ENCODE measurements at places on chromosomes 2 and 18. TPM values are rescaled to one million over a fixed set of nuclear protein-coding genes. Genes with fewer than 3 reads are reported as not detected.
A peak's percentile ranks its signal among the peaks of the same experiment; 100 is the strongest.

DNA sequence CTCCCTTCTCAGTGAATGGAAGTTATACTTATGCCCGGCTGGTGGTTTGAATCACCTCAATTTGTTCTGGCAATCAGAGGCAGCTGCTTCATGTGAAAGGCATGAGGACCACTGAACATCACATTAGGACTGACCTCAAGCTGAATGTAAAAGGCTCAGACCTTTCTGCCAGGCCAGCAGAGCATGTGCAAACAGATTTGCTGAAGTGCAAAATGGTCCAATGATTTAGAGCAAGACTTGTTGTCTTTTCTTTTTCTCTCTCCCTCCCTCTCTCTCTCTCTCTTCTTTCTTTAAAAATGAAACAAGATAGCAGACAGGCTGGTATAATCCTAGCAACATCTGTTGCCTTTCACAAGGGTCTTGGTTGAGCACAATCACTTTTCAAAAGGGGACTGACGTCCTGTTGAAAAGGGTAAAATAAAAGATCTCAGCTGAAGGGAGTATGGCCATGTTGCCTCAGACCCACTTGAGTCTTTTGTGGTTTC lies 13.3 kb upstream of the CDH7 start:
- no peaks in the 10 kb centered on the region for H3K4me1 ChIP-seq
- H3K4me3 ChIP-seq: no peak overlapping the region
- H3K36me3 ChIP-seq: no peaks in the 10 kb centered on the region
- no peak overlapping the region for H3K27ac ChIP-seq
- H3K27me3 ChIP-seq: no peaks in the 10 kb centered on the region
- DNase-seq: no peak

- H3K4me1 ChIP-seq: peaks cover 2% of the 10 kb centered on the region
- no peaks in the 10 kb centered on the region for H3K36me3 ChIP-seq
- DNase-seq: peak; percentile 48
- no peak overlapping the region for H3K27ac ChIP-seq
- H3K4me3 ChIP-seq: no peak overlapping the region
- H3K27me3 ChIP-seq: no peaks in the 10 kb centered on the region
Measured at GRCh38 chr2:63763391-63763941, 78.2 kb upstream of the UGP2 start.

GRCh38 chr18:14928396-14928795 lies 180.4 kb downstream of the ANKRD30B start:
- H3K27me3 ChIP-seq: no peaks in the 10 kb centered on the region
- no peaks in the 10 kb centered on the region for H3K36me3 ChIP-seq
- no peak overlapping the region for H3K27ac ChIP-seq
- no peaks in the 10 kb centered on the region for H3K4me1 ChIP-seq
- no peak for DNase-seq

Gene POTEI
- total RNA-seq: 0.26 TPM

GRCh38 chr2:169397697-169398096 lies 35.4 kb upstream of the LRP2 start:
- H3K4me3 ChIP-seq: no peak overlapping the region
- no peaks in the 10 kb centered on the region for H3K27me3 ChIP-seq
- no peak overlapping the region for H3K27ac ChIP-seq
- H3K36me3 ChIP-seq: no peaks in the 10 kb centered on the region
- no peak for DNase-seq
- H3K4me1 ChIP-seq: no peaks in the 10 kb centered on the region

DNA sequence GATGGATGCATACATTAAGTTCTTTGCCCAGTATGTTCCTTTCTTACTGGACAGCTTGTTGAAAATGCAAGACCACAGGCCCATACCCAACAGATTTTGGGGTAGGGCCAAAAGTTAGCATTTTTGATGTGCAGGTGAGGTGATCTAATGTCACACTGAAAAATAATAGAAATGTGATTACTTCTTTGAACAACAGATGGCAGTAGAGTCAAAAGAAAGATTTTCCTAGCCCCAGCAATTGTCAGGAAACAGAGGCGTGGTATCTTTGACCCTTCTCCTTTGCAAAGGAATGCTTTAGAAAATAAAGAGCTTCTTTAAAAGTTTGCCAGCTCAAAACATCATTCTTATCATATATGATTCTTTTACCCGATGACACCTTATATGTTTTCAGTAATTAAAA lies 343.6 kb upstream of the SYT4 start:
- H3K36me3 ChIP-seq: no peaks in the 10 kb centered on the region
- DNase-seq: no peak
- no peaks in the 10 kb centered on the region for H3K4me1 ChIP-seq
- no peaks in the 10 kb centered on the region for H3K27me3 ChIP-seq

- H3K27me3 ChIP-seq: no peaks in the 10 kb centered on the region
- no peak overlapping the region for H3K4me3 ChIP-seq
- no peak for DNase-seq
Measured at GRCh38 chr2:85667561-85668008, 414 bp downstream of the SFTPB start.

Gene PLEKHH2
- total RNA-seq: 25.4 TPM

GRCh38 chr2:25230198-25230947 lies 62.0 kb upstream of the POMC start:
- H3K36me3 ChIP-seq: peaks cover under 1% of the 10 kb centered on the region
- no peak for DNase-seq
- no peak overlapping the region for H3K27ac ChIP-seq
- H3K4me3 ChIP-seq: no peak overlapping the region
- no peaks in the 10 kb centered on the region for H3K4me1 ChIP-seq

Gene ANKRD30BL
- not detected for total RNA-seq

GRCh38 chr2:84942964-84943421 lies 28.0 kb upstream of the KCMF1 start:
- H3K4me1 ChIP-seq: no peaks in the 10 kb centered on the region
- no peaks in the 10 kb centered on the region for H3K36me3 ChIP-seq
- no peak overlapping the region for H3K4me3 ChIP-seq
- H3K27me3 ChIP-seq: no peaks in the 10 kb centered on the region

- H3K4me1 ChIP-seq: no peaks in the 10 kb centered on the region
- peak; percentile 60 for DNase-seq
- no peaks in the 10 kb centered on the region for H3K27me3 ChIP-seq
- no peak overlapping the region for H3K27ac ChIP-seq
Measured at GRCh38 chr2:12884713-12885282, 168.1 kb downstream of the TRIB2 start.

- peaks cover 9% of the 10 kb centered on the region for H3K4me1 ChIP-seq
- no peaks in the 10 kb centered on the region for H3K36me3 ChIP-seq
- H3K27ac ChIP-seq: no peak overlapping the region
- H3K4me3 ChIP-seq: no peak overlapping the region
Measured at GRCh38 chr2:152499896-152500735, 165.1 kb downstream of the FMNL2 start.

Gene MAP3K19
- not detected for total RNA-seq

Gene CNTNAP5
- total RNA-seq: not detected

GRCh38 chr2:222544661-222545060 lies 111.2 kb downstream of the FARSB start:
- H3K27ac ChIP-seq: no peak overlapping the region
- no peaks in the 10 kb centered on the region for H3K36me3 ChIP-seq

DNA sequence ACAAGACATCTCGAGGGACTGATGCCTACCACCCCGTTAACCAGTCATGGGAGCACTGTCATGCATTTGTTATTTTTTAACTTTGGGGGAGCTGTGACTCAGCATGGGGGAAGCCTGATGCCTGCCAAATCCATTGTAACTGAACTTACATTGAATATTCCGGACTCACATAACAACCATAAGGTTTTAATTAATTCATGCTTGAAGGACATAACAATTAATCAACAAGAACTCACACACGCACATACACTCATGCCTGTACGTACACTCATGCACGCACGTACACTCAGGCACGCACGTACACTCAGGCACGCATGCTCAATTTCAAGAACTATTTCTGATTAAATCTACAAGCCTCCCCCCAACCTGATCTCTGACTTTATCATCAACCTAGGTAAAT lies 1639.1 kb downstream of the SUCLG1 start:
- H3K4me1 ChIP-seq: no peaks in the 10 kb centered on the region
- H3K27ac ChIP-seq: no peak overlapping the region
- H3K4me3 ChIP-seq: no peak overlapping the region
- H3K36me3 ChIP-seq: no peaks in the 10 kb centered on the region
- H3K27me3 ChIP-seq: no peaks in the 10 kb centered on the region

DNA sequence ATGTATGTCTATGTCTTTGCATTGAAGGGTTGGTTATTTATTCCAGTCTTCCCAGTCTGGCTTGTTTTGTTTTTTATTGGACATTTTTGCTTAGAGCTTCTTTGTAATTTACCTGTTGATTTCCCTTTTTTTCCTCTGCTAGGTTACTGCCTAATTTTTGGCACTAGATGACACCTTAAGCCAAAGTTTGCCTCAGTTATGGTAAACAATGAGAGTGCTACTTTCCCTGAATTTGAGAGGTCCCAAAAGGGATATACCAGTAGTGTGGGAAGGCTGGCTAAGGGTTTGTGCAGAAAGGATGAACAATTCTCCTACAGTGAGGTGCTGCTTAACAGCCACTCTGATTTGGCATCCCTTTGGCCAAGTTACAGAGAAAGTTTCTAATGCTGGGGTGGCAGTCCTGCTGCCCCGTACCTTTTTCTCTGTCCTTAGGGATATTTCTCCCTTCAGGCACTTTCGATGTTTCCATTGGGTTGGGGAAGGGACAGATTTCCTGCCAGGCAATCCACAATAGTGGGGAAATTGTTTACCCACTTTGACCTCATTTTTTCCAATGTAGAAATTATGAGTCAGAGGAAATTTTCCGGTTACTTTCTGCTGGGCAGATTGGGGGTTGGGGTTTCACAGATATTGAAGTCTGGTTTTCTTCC lies 354.9 kb downstream of the PTPRM start:
- peaks cover 4% of the 10 kb centered on the region for H3K4me1 ChIP-seq
- no peaks in the 10 kb centered on the region for H3K36me3 ChIP-seq
- no peak overlapping the region for H3K27ac ChIP-seq
- DNase-seq: no peak
- no peak overlapping the region for H3K4me3 ChIP-seq

Gene FASTKD2
- total RNA-seq: 19.6 TPM

Gene EVX2
- total RNA-seq: not detected

DNA sequence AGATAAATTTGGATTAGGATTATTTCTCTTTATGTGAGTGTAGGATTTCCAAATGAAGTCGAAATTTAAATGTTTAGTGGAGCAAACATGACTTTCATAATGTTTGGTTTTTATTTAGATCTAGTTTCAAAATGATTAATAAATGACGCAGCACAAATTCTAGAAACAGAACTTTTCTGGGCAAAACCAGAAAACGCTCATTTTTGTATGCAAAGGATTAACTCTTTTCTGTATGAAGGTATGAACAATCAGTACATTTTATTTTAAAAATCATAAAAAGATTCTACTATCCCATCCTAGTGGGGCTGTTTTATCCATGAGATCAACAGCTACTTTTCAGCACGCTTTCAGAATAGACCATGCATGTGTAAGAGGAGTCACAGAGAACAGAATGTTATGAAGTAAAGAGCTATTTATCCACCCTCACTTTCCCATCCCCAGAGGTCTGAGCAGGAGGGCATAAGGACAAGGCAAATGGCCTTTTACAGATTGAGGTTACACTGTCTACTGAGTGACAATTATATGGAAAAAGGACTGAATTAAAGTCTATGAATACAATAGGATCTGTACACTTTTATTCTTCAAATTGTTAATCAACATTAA lies 270.8 kb downstream of the ZEB2 start:
- H3K27ac ChIP-seq: no peak overlapping the region
- no peaks in the 10 kb centered on the region for H3K36me3 ChIP-seq
- no peak overlapping the region for H3K4me3 ChIP-seq
- DNase-seq: no peak
- H3K4me1 ChIP-seq: no peaks in the 10 kb centered on the region

Gene SLC23A3
- total RNA-seq: 3.5 TPM

DNA sequence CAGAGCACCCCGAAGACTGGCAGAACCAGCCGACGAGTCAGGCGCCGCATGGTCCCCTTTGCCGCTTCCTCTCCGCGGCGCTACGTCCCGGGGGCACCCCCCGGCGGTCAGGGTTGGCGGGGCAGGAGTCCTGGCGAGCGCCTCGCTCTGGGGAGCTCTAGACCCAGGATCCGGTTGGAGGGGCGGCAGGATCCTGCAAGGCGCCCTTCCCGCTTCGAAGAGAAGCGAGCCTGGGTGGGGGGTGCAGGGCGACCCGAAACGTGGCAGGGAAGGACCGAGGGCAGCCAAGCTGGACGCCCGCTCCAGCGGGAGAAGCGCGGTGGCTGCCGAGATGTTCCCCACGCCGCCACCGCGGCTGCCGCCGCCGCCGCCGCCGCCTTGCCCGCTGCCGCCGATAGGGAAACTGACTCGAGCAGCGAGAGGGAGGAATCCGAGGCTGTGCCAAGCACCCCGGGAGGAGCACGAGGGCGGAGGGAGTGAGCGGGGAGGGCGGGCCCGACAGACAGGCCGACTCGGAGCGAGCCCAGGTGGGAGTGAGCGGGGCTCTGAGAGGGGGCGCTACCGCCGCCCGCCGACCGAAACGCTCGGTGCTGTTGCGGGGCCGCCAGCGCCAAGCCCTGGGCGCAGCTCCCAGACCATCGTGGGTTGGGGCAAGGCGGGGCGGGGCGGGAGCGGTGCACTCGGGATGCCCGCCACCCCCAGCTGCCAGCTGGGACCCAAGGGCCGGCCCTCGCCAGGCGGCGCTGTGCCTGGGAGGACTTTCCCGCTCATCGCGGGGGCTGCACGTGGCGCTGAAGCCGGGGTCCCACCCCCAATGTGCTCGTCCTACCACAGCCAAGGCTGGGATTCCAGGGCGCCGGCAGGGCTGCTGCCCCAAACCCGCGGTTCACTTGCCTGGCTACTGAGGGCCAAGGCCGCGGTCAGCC lies at the start of gene GALNT14:
Gene GALNT14, minus strand, starts transcription at position 404 of the 926 bp plus-strand sequence. Its CDS starts 354 bp downstream, at position 50.
- H3K27me3 ChIP-seq: no peaks in the 10 kb centered on the region
- H3K4me3 ChIP-seq: peak within 1 kb of the TSS; percentile 67
- H3K27ac ChIP-seq: no peak within 1 kb of the TSS

GRCh38 chr2:75320898-75321598 lies 121.7 kb upstream of the TACR1 start:
- DNase-seq: no peak
- no peaks in the 10 kb centered on the region for H3K27me3 ChIP-seq
- H3K4me3 ChIP-seq: no peak overlapping the region
- no peaks in the 10 kb centered on the region for H3K4me1 ChIP-seq

GRCh38 chr2:186737732-186738508 lies 44.1 kb downstream of the FAM171B start:
- no peaks in the 10 kb centered on the region for H3K36me3 ChIP-seq
- H3K27ac ChIP-seq: no peak overlapping the region
- DNase-seq: no peak
- H3K4me1 ChIP-seq: no peaks in the 10 kb centered on the region

GRCh38 chr2:149606251-149606811 lies 18.8 kb upstream of the MMADHC start:
- H3K27ac ChIP-seq: no peak overlapping the region
- H3K36me3 ChIP-seq: no peaks in the 10 kb centered on the region

Gene GCG
- total RNA-seq: not detected

- H3K27me3 ChIP-seq: no peaks in the 10 kb centered on the region
- H3K4me1 ChIP-seq: no peaks in the 10 kb centered on the region
- no peak overlapping the region for H3K4me3 ChIP-seq
- DNase-seq: no peak
- no peak overlapping the region for H3K27ac ChIP-seq
Measured at GRCh38 chr2:58984731-58985130, 743.6 kb upstream of the FANCL start.

- no peak overlapping the region for H3K27ac ChIP-seq
- no peak for DNase-seq
- H3K4me3 ChIP-seq: no peak overlapping the region
- H3K4me1 ChIP-seq: no peaks in the 10 kb centered on the region
- H3K27me3 ChIP-seq: no peaks in the 10 kb centered on the region
Measured at GRCh38 chr18:35683021-35683420, 101.5 kb downstream of the GALNT1 start.

Gene CRYGD
- total RNA-seq: not detected
